ENCODE measurements at places on chromosomes 6 and 20.
A peak's percentile ranks its signal among the peaks of the same experiment; 100 is the strongest.

DNA sequence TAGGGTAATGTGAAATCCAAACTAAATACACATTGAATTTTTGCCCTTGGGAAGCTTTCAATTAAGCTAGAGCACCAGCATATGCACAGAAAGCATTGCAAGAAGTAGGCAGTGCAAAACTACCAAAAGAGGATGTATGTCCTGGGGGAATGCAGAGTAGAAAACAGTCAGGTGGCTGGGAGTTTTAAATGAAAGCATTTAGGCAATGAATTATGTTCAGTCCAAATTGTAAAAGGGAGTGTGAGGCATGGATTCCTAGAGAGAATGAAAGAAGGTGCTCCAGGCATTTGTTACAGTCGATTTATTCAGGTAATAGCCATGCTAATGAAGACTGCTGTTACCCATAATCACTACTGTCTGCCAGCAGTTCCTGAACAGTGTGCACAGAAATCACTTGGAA lies 604.1 kb upstream of the POU3F2 start:
- DNase-seq: no peak

DNA sequence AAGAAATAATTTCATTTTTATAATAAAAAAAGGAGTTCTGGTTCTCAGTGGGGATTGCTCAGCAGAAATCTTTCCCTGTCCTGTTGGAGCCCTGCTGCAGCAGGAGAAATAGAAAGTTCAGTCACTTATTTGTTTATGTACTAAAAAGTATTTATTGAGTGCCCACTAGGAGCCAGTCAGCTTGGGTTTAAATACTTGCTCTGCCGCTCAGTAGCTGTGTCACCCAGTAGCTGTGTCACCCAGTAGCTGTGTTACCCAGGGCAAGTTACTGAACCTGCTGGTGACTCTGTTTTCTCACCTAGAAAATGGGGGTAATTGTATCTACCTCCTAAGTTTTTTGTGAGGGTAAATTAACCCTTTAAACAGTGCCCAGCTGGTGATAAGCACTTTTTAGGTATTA lies 32.9 kb downstream of the FOXF2 start:
- no peak for DNase-seq

- no peak for DNase-seq
These were observed 4.8 kb downstream of the COL19A1 start for GRCh38 chr6:69871107-69871506.

- DNase-seq: no peak
These were observed 85.3 kb upstream of the SLC22A23 start for GRCh38 chr6:3542032-3542640.

DNA sequence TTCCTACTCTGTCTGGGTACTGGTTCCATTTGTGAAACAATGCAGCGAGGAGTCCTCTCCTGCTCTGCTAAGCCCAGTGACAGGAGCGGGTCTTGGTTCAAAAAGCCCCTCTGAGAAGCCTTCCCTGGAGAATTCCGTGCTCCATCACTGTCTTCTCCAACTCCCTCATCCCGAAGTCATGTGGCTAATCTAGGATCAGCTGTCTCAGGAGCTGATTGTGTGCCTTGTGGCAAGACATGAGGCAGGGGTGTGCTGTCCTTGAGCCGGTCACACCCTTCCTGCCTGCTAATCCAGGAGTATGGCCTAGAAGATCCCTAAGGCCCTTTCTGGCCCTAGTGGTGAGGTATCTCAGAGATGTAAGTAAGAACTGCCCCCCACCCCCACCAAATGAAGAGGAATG lies 72.0 kb downstream of the EFCAB8 start:
- no peak for DNase-seq

DNA sequence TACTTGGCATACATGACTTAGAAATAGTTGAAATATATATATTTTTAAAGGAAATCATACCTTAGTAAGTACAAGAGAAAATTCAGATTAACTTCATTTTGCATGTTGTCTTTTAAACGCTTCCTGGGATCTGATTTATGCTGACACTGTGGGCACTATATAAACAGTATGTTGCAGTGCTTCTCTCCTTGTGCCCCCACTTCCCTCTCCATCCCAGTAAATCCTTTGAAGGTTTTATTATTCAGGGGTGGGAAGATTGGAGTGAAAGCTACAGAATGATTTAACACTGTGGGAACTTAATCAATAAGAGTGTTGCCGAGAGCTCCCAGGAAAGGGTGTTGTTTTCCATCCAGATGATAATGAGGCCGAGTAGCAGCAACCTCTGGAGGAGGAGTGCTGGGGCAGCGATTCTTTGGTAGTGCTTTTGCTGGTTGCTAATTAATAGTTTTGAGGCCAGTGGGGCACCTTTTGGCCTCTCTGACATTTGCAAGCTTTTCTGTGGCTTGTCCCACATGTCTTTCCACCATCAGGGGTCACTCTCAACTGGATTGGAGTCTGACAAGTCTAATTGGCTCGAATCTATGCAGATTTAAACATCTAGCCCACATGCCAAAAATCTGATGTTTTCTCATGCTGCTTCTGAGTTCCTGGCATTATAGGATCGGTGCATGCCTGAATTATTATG lies 183.0 kb upstream of the MMS22L start:
- DNase-seq: no peak

- DNase-seq: peak; percentile 51
These were observed 27.5 kb downstream of the RSPH3 start for GRCh38 chr6:158972241-158973233.

DNA sequence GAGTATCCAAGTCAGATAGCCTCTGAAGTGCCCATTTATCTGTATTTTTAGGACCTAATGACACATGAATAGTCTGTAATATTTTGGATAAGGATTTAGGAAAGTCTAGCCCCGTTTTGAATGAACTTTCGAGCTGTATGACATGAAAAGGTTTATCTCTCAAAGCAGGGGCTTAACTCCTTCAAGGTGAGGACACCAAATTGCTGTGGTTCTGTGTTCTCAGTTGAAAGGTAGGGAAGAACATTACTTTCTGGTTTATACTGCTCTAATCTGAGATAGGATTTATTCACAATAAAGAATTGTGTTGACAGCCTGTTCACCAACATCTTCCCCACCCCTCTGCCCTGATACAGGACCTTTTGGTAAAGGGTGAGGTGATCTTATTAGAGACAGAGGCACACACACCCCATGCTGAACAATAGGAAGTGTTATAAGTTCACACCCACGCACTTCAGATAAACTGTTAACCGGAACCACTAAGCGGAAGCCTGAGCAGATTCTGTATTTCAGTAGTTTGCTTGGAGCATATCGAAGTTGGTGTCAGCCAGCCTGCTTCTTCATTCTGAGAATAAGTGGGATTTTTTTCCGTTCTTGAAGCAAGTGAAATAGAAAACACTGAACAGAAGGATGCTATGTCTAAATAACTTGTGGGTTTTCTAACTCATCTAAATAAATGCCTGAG lies 223.3 kb downstream of the TMEM242 start:
- no peak for DNase-seq

DNA sequence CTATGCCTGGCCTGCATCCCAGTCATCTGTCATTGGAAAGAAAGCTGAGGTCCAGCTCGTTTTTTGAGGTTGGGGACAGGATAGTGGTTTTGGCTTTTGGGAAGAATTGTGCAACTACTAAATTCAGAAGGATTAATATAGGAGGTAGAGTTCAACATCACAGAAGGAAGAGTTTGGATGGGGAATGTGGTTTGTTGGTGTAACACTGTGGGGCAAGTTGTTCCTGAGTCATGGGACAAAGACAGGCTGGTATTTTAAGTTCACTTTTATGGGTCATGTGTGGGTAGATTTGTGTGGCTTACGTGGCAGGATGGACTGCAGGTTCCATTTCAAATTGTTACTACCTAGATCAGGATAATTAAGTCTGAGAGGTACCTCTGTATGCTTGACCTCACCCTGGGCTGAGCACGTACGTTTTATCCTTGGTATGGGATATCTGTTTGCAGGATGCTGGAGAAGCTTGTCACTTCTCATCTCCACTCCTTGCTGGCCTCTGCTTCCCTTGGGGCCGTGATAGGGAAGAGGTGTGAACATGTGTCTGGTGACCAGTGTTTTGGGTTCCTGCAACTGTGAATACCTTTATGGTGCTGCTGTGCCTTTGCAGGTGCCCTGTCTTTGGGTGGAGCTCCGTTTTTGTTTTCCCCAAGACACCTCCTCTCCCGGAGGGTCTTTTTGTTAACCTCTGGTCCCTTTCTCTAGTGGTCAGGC lies 177.6 kb downstream of the JARID2 start:
- no peak for DNase-seq

GRCh38 chr20:53447316-53447715 lies 146.3 kb downstream of the ZNF217 start:
- no peak for DNase-seq

GRCh38 chr6:106694343-106694742 lies 65.0 kb downstream of the QRSL1 start:
- no peak for DNase-seq
